Occipital lobe (tissue), 3 donors: ENCODE measurements at places on chromosomes 5 and 9. TPM values are rescaled to one million over a fixed set of nuclear protein-coding genes. Genes with fewer than 3 reads are reported as not detected.

LRRTM2 gene
- total RNA-seq, result 104 TPM

IL13 gene
- total RNA-seq, result not detected

GLRA1 gene
- 0.16 TPM for total RNA-seq

CA9 gene
- 0.78 TPM for total RNA-seq

RELL2 gene
- 8.4 TPM for total RNA-seq

PDE8B gene
- total RNA-seq, result 5.3 TPM
